Stimulated activated CD4-positive, alpha-beta T cell treated with anti-CD3 and anti-CD28 coated beads, Interleukin-12 subunit alpha, Interleukin-12 subunit beta, amount 100 ng/mL, for 48 hours (primary cell): ENCODE measurements at places on chromosomes 3 and 15.
A peak's percentile ranks its signal among the peaks of the same experiment; 100 is the strongest.

- peak; percentile 17 for DNase-seq
These were observed 106.5 kb upstream of the SLC4A7 start for GRCh38 chr3:27590437-27591298.

- DNase-seq: no peak
These were observed 23.3 kb downstream of the LYSMD2 start for GRCh38 chr15:51714162-51714561.

- no peak for DNase-seq
These were observed 326.3 kb upstream of the NR2E3 start for GRCh38 chr15:71484080-71484479.

- no peak for DNase-seq
These were observed 38.3 kb upstream of the SNRPN start for GRCh38 chr15:24916305-24917009.

- DNase-seq: no peak
These were observed 48.8 kb upstream of the PRTG start for GRCh38 chr15:55791551-55792400.

DNA sequence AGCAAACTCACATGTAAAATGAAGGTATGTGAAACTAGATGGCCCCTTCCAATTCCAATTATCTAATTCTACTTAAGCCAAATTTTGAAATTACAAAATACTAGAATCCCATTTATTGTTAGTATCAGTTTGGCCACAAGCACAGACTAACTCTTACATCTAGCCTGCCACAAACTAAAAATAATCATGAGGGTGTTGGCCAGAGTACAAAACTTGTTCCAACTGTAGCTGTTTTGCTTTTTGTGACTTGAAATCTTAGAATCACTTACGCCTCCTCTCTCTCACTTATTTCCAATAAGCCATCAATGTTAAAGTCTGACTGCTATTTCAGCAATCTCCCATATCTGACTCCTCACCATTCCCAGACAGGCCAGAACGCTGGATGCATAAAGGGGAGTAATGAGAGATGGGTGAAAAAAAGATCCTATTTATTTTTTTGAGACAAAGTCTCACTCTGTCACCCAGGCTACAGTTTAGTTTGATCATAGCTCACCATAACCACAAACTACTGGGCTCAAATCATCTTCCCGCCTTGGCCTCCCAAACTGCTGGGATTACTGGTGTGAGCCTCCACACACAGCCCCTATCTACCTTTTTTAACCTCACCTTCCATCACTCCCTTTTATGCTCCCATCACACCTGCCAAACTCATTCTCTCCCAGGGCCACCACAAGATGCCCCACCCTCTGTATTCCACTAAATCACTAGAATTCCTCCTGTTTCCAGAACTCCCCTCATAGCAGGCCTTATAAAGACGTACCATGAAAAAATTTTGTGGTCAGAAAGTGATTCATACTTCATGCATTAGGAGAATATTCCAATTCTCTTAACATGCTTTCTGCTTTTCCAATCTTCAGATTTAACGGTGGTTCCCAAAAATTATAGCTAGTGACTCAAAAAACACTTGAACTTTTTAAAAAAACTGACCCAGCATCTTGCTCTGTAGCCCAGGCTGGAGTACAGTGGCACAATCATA, 36.5 kb downstream of the ATOSA start:
- no peak for DNase-seq

DNA sequence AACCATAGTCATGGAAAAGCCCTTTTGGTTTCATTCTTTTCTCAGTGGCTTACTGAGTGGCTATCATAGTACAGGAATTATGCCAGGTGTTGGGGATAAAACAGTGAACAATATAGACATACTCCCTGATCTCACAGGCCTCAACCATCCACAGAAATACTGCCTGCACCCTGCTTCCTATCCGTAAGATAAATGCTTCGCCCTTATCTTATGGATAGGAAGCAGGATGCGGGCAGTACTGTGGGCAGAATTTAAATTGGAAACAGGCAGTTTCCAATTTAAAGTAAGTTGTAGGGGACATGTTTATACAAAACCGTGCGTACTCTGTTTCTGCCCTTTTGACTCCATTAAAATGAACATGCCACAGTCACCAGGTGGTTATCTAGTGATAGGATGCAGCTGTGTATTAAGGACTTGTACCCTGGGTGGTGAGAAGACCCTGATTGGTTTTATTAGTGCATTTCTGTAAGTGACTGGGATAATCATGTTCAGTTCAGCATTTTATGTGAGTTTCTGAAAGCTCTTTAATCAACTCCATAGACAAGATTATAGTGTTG, 141.8 kb upstream of the BHLHE40 start:
- DNase-seq: no peak

DNA sequence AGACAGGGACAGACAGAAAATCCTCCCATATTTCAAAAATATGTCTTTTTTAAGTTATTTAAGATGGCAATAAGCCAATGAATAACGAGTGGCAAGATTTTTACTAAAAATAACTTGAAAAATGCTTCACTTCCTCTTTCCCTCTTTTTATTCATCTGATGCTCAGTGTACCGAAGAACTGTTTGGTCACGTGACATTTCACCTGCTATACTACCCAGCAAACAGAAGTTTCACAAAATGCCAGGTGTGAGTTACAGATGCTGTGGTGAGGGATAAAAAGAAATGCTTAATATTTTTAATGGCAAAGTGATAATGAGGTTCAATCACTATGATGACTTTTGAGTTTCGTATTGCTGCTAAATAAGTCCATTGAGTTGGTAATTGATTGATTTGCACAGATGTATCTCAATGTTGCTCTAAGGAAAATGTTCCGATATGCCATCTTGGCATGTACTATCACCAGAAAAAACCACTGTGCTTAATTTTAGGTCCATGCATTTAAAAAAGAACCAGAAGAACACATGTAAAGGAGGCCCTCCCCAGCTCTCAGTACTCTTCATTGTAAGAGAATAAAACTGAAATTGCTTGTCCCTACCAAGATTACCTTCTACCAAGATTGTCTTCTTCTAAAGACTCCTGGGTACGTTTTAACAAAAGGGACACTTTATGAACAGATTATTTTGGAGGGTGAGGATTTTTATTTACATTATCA, 26.0 kb upstream of the SEC62 start:
- DNase-seq: no peak

GRCh38 chr15:90364251-90364650, 12.2 kb downstream of the ZNF774 start:
- no peak for DNase-seq

- no peak for DNase-seq
These were observed 200.4 kb downstream of the CDIN1 start for GRCh38 chr15:36779744-36780408.

DNA sequence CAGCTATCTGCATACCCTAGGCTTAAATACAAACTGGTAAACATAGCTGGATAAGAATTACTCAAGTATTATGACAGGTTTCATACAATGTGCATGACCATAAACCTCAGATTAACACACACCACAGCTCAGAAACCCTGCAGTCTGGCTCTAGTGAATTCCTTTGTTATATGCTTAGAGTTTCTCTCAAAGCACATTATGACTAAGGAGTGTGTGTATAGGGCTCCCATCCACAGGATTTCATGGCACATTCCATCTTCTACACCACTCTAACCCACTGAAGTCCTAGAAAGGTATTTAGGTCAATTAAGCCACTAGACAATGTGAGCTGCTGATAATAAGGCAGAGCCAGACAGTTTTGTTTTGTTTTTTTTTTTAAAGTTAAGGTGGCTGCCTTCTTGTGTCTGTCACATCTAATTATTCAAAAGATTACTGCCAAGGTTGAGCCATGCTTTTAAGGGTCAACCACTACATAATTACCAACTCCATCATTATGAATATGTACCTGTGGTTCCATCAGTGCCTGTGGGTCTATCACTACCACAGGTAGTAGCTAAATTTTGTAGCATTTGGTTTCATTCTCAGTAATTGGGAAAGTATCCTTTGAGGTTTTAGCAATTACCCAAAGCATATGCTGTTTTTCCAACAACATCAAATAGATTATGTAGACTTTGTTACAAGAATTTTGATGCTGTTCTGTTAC, 107.0 kb downstream of the ALCAM start:
- DNase-seq: no peak

DNA sequence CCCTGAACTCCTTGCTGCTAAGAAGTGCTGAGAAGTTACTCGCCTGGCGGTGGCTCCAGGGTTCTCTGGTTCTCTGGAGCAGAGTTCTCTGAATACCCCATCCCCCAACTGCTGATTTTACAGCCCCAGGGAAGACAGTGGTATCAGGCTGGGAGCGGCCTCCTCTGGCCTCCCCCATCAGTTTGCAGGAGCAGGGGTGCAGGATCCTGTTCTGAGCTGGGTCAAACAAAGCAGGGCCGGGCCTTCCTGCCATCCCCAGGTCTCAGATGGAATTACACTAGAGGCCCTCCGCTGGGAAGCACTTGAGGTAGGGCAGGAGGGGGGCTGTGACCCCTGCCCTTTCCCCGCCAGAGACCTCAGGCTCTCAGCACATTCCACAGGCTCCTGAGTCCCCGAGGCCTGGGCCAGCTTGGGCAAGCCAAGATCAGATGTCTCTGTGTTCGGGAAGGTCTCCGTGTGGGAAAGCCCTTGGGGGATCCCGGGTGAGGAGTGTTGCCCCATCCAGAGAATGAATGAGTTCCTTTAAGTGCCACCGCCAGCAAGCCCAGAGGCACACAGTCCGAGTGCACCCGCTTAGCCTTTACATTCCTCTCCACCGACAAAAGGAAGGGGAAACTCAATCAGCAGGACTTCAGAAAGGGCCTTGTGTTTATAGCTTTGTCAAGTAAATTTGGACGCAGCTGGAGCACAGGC, 149.9 kb downstream of the LRRK1 start:
- DNase-seq: no peak

- no peak for DNase-seq
These were observed 55.5 kb upstream of the SLCO2A1 start for GRCh38 chr3:134085034-134085775.

- no peak for DNase-seq
These were observed 3.3 kb upstream of the CEP97 start for GRCh38 chr3:101720851-101721840.

DNA sequence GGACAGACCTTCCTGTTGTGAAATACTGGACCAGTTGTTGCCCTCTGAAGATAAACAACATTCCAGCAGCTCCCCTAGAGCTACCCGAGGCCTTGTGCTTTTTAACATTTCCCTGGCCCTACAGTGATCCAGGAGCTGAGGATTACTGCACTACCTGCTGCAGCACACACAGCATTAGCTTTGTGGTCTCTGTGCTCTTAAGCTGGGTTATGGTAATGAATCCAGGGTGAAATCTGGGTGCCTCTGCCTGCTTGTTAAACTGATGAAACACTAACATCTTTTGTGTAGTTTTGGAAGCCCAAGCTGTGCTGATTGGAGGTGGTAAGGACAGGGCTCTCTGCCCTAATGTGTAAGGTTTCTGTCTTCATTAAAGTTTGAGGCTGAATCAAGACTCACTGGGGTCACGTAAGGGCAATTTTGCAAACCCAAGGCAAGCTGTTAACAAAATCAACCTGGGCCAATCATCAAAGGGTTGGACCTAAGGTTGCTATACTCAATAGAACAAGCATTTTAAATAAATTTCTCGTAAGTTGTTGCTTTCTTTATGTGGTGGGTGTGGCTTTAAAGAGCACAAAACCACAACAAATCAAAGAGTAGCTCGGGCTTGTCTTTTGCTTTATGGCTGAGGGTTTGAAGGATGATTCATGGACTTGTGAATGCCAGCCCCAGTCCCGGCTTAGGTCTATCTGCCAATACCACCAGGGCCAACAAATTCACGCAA, 183.9 kb downstream of the TPRG1 start:
- peak; percentile 11 for DNase-seq

DNA sequence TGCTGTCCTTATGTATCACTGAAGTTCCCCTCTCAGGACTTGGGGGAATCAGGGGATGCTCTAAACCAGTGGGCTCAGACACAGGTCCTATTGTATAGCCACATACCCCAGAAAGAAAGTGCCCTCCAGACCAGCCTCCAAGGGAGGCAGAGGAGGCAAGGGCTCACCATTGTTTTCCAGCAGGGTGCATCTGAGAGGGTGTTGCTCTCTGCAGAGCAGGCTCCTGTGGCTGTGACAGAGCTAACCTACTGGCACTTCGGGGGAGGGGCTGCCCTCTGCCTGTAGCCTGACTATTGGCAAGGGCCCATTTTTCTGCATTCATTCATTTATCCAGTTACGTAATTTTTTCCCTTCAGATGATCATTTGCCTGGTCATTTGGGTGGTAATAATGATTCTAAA, 39.9 kb downstream of the EEFSEC start:
- DNase-seq: no peak

- no peak for DNase-seq
These were observed 35.2 kb upstream of the SIAH2 start for GRCh38 chr3:150798122-150798618.

- no peak for DNase-seq
These were observed 25.0 kb downstream of the TGFBR2 start for GRCh38 chr3:30631243-30631904.

DNA sequence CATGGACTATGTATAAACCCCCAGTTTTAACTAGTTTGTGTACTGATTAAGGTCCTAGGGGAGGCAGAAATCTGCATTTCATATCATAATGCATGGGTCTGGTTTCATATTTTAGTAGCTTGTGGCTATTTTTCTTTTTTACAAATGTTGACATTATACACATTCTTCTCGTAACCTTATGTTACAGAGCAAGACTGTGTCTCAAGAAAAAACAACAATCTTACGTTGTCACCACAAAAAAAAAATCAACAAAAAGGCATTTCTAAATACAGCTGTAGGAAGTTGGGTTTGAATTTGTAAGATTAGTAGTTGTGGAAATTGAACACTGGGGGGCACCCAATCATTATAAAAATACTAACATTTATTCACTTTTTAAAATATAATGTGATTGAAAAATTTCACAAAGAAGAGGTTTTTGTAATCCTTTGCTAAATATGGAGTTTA, 17.9 kb downstream of the SERP1 start:
- DNase-seq: no peak

- peak; percentile 59 for DNase-seq
These were observed 57.9 kb downstream of the RPL22L1 start for GRCh38 chr3:170811928-170812591.

DNA sequence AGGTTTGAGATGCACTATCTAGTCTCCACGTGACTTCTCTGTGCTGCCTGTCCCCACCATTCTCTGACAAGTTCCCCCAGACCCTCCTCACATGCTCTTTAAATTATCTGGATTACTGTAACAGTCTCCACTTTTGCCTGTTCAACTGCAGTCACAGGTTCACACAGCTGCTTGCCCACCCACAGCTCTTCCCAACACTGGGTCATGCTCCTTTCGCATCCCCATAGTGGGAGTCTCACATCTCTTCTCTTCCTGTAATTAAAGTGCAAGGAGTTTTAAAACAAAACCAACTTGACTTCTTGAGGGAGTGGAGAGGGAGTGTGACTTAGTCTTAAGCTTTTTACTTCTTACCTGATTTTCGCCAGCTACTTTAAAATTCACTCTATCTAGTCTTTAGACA, 178.8 kb downstream of the PLCL2 start:
- DNase-seq: no peak
